ENCODE measurements at places on chromosomes 12 and 14. TPM values are rescaled to one million over a fixed set of nuclear protein-coding genes. Genes with fewer than 3 reads are reported as not detected.

DNA sequence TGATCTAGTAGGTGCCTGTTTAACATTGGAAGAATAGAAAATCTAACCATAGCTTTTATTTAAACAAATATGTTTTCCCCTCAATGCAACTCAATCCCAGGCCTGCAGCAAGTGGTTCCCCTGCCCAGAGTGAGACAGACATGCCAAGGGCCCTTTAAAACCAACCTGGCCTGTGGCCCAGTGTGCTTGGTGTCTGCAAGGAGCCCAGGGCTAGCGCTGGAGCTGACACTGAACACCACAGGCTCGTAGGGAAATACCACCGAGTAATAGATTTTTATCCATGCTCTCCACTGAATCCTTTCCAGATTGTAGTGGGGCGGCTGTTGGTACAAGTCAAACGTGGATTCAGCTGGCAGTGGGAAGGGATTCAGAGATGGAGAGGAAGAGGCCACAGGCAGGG, 95.6 kb upstream of the NRXN3 start:
- H3K27me3 ChIP-seq: peaks cover 1% of the 10 kb centered on the region
- H3K36me3 ChIP-seq: no peaks in the 10 kb centered on the region
- no peak for DNase-seq
- no peak overlapping the region for H3K27ac ChIP-seq
- no peak overlapping the region for H3K4me3 ChIP-seq
- H3K4me1 ChIP-seq: no peaks in the 10 kb centered on the region

GRCh38 chr14:69553252-69553651, 21.4 kb downstream of the CCDC177 start:
- H3K27me3 ChIP-seq: peaks cover 27% of the 10 kb centered on the region
- no peak overlapping the region for H3K27ac ChIP-seq
- no peaks in the 10 kb centered on the region for H3K4me1 ChIP-seq
- H3K36me3 ChIP-seq: no peaks in the 10 kb centered on the region

DNA sequence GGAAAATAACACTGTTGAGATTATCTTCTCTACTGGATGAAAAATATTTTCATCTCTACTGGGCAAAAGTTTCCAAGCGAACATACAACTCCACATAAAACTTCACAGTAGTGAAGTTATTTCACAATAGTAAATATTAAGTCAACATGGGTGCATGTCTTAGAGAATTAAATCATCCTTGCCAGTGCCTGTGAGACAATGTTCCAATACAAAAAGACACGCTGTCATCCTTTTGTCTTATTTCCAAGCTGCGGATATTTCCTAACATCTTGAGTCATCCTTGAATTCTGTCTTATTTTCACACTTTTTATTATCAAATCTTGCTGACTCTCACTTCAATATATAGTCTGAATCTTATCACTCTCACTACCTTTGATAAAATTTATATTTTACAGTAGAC, 142.9 kb upstream of the KITLG start:
- H3K36me3 ChIP-seq: no peaks in the 10 kb centered on the region
- no peak for DNase-seq
- H3K27ac ChIP-seq: no peak overlapping the region
- H3K27me3 ChIP-seq: no peaks in the 10 kb centered on the region
- H3K4me1 ChIP-seq: no peaks in the 10 kb centered on the region

DNA sequence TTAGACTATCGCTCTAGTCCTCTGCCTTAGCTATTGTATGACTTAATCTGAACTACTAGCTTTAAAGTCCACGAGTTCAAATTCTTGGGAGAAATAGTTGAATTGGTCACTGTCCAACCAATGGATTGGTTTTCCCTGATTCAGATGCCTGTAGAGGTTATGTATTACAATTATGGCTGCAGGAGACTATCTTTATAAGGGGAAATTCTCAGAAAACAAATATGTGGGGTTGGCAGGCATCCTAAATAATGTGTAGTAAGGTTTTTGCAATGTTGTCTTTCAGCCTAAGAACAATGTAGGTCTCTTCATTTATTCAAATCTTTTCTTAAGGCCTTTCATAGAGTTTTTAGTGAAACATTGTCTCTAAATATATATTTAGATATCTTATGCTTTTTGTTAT, 26.9 kb downstream of the MYRFL start:
- H3K4me1 ChIP-seq: no peaks in the 10 kb centered on the region
- peaks cover 2% of the 10 kb centered on the region for H3K27me3 ChIP-seq
- H3K4me3 ChIP-seq: no peak overlapping the region
- no peak overlapping the region for H3K27ac ChIP-seq

DNA sequence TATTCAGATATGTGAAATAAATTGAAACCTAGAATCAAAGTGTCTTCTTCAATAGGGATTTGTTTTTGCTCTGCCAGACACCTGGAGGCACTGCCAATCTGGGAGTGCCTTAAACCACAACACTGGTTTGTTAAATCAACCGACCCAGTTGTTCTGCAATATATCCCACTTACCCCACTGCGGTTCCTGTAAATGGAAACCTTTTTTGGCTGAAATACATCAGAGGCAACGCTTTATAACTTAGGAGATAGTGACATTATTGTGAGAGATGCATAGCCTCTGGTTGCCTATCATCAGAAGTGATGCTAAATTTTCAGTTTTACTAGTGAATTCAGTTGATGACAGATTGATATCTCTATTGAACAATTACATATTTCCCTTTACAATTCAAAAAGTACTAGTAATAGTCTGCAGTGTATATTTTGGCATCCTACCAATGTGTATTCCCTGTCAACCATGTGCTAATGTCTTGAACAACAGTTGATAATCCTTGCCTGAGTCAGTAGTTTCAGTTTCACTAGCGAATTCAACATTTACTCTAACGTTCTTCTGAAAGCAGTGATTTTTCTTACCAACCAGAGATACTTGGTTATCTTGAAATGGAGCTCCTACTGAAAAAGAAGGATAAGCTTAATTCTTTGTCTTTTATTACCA, 30.5 kb downstream of the PPP2R5C start:
- H3K27ac ChIP-seq: peak overlapping the region; percentile 80
- peaks cover 10% of the 10 kb centered on the region for H3K36me3 ChIP-seq
- DNase-seq: no peak

DNA sequence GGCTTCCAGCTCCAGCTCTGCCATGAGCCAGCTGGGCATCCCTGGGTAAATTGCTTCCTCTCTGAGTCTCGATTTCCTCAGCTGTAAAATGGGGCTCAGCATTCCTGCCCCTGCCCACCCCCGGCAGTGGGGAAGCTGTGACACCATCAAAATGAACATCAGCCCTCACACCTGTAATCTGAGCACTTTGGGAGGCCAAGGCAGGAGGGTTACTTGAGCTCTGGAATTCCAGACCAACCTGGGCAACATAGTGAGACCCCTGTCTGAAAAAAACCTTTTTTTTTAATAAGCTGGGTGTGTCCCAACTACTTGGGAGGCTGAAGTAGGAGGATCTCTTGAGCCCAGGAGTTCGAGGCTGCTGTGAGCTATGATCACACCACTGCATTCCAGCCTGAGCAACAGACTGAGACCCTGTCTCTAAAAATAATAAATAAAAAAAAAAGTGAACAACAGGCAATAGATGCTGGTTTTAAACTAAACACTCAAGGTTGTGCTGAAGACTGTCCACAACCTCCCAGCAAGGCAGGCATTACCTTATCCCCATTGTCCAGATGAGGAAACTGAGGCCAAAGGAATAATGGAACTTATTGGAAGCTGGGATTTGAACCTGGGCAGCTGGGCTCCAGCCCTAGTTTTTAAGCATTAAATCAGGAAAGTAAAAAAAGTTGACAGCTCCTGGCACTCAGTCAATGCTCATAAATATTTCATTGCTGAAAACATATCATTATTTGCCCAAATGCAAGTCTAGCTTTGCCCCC, 4.3 kb downstream of the TRPV4 start:
- H3K27me3 ChIP-seq: peaks cover 20% of the 10 kb centered on the region
- no peaks in the 10 kb centered on the region for H3K36me3 ChIP-seq
- H3K4me3 ChIP-seq: no peak overlapping the region
- no peak overlapping the region for H3K27ac ChIP-seq

GRCh38 chr12:70876952-70877351, 43.6 kb downstream of the PTPRR start:
- no peaks in the 10 kb centered on the region for H3K36me3 ChIP-seq
- H3K4me3 ChIP-seq: no peak overlapping the region
- DNase-seq: no peak
- no peaks in the 10 kb centered on the region for H3K4me1 ChIP-seq
- no peaks in the 10 kb centered on the region for H3K27me3 ChIP-seq

DNA sequence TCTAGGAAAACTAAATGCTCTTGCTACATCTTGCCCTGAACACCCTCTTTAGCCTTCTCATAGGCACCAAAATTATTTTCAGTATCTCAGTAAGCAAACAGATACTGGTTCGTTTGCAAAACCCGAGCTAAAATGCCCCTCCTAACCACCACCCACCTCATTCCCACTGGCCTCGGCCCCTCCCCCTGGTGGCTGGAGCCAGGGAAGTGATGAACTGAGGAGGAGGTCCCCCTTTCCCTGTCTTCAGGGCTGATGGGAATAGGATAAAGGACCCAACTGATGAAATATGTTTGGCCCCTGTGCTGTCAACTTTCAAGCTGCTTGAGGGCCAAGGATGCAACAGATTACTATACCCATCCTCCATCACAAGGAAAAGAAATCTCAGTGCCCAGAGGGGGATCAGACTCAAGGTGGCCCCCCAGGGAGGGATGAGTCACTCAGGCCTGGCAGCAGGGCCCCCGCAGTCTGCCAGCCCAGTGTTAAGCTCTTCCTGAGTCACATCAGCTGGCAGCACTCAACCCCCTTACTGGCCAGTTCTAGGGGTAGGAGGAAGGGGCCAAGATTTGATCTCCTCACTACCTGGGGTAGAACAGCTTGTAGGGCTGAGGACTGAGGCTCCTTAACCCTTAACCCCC, 1.7 kb downstream of the ANKRD52 start:
- peaks cover 30% of the 10 kb centered on the region for H3K36me3 ChIP-seq
- peak overlapping the region; percentile 88 for H3K4me3 ChIP-seq
- no peak overlapping the region for H3K27ac ChIP-seq
- H3K27me3 ChIP-seq: no peaks in the 10 kb centered on the region

DNA sequence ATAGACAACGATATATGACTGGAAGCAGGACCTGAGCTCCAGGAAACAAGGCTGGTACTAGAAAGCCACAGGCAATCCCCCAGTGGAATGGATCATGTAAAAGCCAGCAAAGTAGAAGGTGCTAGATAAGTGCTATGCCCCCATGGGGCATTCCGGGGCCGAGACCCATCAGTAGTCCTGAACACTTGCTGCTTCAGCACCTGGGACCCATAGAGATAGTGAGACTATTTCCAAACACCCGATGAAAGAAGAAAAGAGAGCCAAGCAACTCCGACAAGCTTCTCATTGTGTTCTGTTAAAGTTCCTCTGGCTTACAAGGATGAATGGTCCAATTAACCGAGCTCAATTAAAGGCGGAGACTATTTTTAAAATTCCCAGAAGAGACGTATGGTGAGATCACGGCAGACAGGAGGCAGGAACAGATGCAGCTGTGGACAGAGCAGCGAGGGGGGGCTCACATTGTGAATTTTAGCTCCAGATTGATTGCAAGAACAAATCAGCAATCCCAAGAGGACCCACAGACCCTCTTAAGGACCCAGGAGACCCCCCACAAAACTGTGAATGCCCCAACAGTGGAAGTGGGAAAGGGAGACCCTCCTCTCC, 142.5 kb upstream of the OVCH1 start:
- H3K27ac ChIP-seq: no peak overlapping the region
- no peaks in the 10 kb centered on the region for H3K4me1 ChIP-seq
- DNase-seq: no peak
- H3K27me3 ChIP-seq: no peaks in the 10 kb centered on the region

RIMBP2 gene
- not detected for total RNA-seq

RPGRIP1 gene
- total RNA-seq: not detected

STXBP6 gene
- not detected for total RNA-seq

MIPOL1 gene
- not detected for total RNA-seq
